ENCODE measurements at places on chromosomes 7 and 10. TPM values are rescaled to one million over a fixed set of nuclear protein-coding genes. Genes with fewer than 3 reads are reported as not detected.

DNA sequence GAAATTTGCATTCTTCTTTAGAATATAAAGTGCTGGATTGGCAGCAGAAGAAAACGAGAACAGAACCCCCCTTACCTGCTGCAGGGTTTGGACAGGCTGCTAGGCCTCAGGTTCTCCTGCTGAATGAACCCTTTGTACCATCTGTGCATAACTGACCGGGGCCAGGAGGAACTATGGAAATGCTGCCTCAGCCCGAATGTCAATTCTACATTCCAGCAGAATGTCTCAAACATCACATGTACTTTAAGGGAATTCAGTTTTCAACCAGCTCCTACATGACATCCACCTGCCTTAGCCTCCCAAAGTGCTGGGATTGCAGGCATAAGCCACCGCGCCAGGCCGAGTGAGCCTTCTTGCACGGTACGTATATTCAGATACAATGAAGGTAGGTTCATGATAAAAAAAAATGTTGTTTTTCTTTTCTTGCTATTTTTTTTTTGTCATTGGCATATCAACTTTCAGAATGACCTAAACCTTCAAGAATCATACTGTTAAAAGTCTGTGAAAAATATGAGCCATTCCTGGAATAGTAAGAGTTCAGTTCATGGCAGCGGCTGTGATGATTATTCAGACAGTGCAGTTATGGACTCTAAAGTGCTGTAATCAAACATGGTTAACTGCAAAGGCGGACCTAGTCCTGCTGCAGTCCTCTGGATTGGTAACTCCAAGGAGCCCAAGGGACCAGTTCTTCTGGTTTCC, 84.4 kb upstream of the TNS3 start:
- no peak for DNase-seq

DNA sequence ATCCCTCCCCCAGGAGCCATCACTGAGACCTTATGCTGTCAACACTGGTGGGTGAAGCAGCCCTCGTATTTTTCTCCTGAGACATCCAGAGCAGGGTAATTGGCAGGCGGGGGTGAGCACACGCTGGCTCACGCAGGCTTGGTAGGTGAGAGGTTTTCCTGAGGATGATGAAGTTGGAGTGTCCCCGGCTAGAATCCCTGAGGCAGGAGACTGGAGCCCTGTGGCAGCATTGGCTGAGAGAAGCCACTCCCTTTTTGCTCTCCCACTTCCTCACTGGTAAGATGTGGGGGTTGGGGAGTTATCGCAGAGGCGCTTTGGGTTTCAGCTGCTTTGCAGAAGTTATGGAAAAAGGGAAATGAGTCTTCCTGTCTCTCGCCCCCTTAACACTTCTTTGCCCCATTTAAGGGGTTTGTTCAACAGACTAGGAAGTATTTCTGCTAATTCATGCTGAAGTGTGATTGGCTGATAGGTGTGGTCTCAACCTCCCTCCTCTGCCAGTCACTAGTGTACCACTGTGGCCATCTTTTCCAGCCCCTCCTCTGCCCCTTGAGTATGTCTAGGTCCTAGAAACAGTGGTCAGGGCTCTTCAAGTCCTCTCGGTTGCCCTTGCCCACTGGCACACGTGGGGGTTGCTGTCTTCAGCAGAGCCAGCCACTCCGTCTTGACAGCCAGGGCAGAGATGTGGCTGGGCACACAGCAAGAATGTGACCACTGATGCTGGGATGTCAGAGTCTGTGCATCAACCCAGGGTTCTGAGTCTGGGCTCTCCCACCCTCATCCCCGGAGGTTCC, 5.7 kb downstream of the ARPC1B start:
- DNase-seq, result peak; percentile 83

DNA sequence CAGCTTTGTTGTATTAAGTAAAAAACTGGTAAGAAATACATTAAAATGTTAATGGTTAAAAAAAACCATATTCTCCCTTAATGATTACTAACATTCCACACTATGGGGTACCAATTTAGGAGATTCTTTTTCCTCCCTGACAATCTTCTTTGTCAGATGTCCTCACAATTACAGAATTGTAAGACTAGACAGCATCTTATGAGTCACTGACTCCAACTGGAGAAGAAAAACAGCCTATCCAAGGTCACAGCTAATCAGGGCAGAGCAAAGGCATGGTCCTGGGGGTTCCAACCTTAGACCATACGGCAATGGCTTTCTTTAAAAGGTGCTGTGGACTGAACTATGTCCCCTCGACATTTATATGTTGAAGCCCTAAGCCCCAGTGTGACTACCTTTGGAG, 127.6 kb downstream of the DLG5 start:
- DNase-seq, result no peak

GRCh38 chr10:49751216-49751615, 10.9 kb downstream of the OGDHL start:
- DNase-seq, result no peak

FEZF1 gene
- polyA plus RNA-seq, result not detected

- peak; percentile 20 for DNase-seq
Observed at GRCh38 chr10:60203993-60204618, 185.6 kb downstream of the ANK3 start.

TECPR1 gene
- 23.8 TPM for polyA plus RNA-seq

GRCh38 chr10:62637249-62638061, 167.1 kb upstream of the ADO start:
- peak; percentile 59 for DNase-seq

UCN3 gene
- polyA plus RNA-seq, result not detected

- DNase-seq, result no peak
Observed at GRCh38 chr10:112004075-112004474, 179.5 kb downstream of the GPAM start.

MRPL32 gene
- polyA plus RNA-seq, result 26.0 TPM

SLC26A4 gene
- 0.09 TPM for polyA plus RNA-seq

DNA sequence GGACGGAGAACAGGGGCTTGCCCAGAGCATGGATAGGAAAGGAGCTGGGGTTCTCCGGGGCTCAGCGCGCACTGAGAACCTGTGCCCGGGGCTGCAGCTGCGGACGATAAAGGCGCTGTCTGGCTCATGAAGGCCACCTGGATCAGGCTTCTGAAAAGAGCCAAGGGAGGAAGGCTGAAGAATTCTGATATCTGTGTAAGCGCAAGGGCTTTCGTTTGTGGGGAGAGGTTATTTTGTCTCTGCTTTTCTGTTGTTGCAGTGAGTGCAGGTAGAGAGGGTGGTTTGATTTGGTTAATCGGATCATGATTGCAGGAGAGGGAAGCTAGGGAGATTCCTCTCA, 250.5 kb downstream of the NSUN6 start:
- no peak for DNase-seq

LRCH4 gene
- 90.2 TPM for polyA plus RNA-seq

DNA sequence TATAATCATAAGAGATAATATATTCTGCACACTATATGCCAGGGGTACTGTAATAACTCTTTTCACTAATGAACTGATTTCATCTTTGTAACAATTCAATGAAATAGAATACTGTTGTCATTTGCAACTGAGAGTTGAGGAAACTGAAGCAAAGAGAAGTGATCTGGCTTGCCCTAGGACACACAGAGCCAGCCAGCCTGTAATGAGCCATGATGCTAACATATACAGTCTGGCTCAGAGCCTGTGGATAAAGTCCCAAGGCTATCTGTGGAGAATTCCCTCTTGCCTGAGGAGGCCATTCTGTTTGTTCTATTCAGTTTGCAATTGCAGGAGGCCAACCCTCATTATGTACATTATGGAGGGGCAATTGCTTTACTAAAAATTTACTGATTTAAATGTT, 241.3 kb downstream of the CXCL12 start:
- no peak for DNase-seq

DNA sequence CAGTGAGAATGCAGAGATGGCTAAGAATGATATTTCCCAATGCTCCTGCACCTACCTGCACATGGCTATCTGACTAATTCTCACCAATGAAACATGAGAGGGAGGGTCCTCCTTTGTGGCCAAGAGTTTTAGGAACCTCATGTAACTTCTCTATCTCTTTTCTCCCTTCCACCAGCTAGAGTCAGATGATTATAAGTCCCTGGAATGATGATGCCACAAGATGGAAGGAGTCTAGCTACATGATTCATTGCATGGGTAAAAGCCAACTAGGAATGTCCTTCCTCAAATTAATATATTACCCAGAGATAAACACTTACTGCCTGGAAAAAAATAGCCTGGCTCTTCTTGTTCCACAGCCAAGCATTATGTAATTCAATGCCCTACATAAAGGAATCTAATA, 55.1 kb upstream of the AASS start:
- no peak for DNase-seq

SLC18A3 gene
- not detected for polyA plus RNA-seq

OR2A1 gene
- not detected for polyA plus RNA-seq

GRCh38 chr10:35780970-35781642, 139.0 kb upstream of the FZD8 start:
- no peak for DNase-seq

GRCh38 chr7:140869430-140869829, 55.3 kb downstream of the BRAF start:
- no peak for DNase-seq

CNNM1 gene
- polyA plus RNA-seq, result not detected

- no peak for DNase-seq
Observed at GRCh38 chr7:35467456-35467978, 213.6 kb upstream of the TBX20 start.

CUBN gene
- polyA plus RNA-seq, result 0.07 TPM

DNA sequence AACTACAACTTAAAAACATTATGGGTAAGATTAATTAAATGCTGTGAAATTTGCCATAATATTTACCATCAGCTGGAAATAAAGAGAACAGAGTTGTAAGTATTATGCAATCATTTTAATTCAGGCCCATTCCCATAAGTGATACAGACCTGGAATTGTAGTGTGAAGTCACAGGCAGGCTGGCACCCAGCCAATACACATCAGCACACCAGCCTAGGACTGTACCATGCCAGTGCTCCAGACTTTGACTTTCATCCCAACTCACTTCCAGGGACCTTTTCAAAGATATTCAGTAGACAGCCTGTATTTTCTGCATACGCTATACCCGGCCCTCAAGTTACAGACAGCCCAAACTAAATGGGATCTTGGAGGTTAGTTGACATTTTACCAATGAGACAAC, 143.3 kb downstream of the TES start:
- DNase-seq, result no peak

- DNase-seq, result no peak
Observed at GRCh38 chr7:81925530-81925929, 155.7 kb upstream of the HGF start.

- no peak for DNase-seq
Observed at GRCh38 chr7:2068693-2069471, 163.9 kb downstream of the MAD1L1 start.

RBAK gene
- polyA plus RNA-seq, result 4.9 TPM

EVX1 gene
- polyA plus RNA-seq, result not detected
